ENCODE measurements at places on chromosomes 16 and 17. TPM values are rescaled to one million over a fixed set of nuclear protein-coding genes. Genes with fewer than 3 reads are reported as not detected.

DNA sequence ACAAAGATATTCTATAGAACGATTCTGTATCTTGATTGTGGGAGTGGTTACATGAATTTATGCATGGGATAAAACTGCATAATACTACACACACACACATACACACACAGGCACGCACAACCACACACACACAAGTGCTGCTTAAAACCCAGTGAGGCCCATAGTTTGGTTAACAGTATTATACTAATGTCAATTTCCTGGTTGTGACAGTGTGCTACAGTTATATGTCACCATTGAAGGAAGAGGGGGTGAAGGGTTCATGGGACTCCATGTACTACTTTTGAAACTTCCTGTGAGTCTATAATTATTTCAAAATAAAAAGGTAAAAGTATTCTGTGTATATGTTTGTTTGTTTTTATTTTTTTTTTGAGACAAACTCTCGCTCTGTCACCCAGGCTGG is 8.1 kb downstream of the ZC3H7A start:
- peaks cover 7% of the 10 kb centered on the region for H3K4me1 ChIP-seq
- H3K27me3 ChIP-seq, result no peaks in the 10 kb centered on the region
- H3K27ac ChIP-seq, result no peak overlapping the region
- H3K4me3 ChIP-seq, result no peak overlapping the region
- DNase-seq, result no peak

DNA sequence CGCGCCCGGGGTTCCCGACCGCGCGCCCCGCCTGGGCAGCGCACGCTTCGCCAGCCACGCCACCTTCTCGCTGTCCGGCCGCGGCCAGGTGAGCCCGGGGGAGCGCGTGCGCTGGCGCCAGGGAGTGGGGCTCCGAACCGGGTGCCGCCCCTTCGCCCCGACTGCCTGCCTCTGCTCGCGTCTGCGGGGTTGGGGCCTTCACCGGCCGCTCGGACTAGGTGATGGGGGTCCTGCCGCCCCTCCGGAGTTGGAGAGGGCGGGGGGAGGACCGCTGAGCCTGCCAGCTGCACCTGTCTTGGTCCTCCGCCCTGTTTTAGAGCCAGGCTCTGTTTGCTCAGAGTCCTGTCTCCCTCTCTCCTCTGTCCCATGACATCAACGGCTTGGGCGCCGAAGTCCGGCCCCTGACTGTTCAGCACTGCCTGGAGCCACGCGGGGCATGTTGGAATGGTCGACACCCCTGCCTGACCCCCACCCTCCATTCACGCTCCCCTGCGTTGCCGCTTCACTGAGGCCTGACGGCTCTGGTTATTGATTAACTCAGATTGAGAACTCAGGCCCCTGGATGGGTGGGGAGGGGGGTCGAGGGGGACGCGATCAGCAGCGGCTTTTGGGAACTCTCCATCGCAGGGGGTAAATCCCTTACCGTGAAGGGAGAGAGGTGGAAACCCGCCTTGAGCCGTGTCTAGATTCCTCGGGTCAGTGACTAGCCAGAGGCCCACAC is 748 bp downstream of the SMTNL2 start:
- H3K36me3 ChIP-seq, result no peaks in the 10 kb centered on the region
- no peak overlapping the region for H3K4me3 ChIP-seq
- no peak overlapping the region for H3K27ac ChIP-seq
- H3K27me3 ChIP-seq, result peaks cover 78% of the 10 kb centered on the region

DNA sequence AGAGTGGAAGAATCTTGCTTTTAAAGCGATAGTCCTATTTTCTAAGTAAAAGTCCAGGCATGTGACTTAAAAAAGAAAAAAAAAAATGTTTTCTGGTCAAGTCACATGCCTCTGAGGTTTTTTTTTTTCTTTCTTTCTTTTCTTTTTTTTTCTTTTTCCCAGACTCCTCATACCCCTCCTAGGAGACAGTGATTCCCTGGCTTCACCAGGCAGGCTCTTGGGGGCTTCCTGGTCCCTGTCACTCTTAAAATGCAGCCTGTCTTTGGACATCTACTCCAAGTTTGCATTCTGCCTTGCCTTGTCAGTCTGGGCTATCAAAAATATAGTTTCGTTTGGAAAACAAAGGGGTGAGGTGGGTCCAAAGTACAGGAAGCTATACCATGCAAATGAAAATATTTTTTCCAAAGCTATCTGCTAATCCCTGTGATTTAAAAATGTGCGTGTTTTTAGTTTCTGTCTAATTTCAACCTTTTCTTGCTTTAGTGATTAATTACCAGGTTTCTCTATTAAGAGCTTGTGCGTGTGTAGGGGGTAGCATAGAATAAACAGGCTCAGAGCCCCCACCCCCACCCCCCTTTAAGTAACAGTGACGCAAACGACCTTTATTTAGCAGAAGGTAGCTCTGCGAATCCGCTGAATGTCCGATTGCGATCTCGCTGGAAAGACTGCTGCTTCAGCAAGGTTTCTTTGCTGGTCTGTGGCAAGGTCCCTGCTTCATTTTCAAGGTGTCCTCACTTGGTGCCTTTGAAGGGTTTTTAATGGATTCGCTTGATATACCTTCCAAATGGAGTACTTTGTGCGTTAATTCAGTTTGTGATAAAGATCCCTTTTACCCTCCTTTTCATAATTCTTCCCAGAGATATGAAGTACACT is 510.2 kb downstream of the WWOX start:
- no peak overlapping the region for H3K4me3 ChIP-seq
- no peaks in the 10 kb centered on the region for H3K4me1 ChIP-seq
- DNase-seq, result no peak
- no peaks in the 10 kb centered on the region for H3K36me3 ChIP-seq
- H3K27ac ChIP-seq, result no peak overlapping the region

GRCh38 chr16:80027007-80027965 is 426.7 kb upstream of the MAF start:
- H3K4me1 ChIP-seq, result peaks cover 22% of the 10 kb centered on the region
- H3K36me3 ChIP-seq, result no peaks in the 10 kb centered on the region
- no peaks in the 10 kb centered on the region for H3K27me3 ChIP-seq
- peak; percentile 76 for DNase-seq
- H3K4me3 ChIP-seq, result no peak overlapping the region
- H3K27ac ChIP-seq, result peak overlapping the region; percentile 59

Gene KRT20
- total RNA-seq, result 0.44 TPM

Gene NUP88
- total RNA-seq, result 72.1 TPM

DNA sequence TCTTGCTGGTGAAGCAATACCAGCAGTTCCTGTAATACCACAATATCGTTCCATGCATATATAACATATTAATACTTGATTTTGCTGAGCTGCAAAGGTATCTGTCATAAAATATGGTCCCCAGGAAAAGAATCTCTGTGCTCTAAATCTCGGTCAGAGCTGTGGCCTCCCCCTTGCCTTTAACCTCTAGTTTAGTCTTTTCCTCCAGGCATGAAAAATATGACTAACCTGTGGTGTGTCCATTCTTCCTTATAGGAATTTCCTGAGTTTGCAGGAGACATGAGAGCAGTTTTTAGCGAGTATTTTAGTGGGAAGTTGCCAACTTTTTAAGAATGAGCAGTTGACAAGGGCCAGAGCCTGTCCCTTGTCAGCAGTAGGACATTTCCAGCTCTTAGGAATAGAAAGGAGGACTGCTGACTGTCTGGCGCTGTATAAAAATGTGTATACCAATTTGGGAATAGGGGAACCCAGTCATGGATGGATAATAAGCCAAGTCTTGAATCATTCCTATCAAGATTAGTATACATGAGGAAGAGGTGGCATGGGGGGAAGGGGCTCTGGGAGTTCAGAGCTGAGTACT is 8.7 kb downstream of the ATXN1L start:
- DNase-seq, result no peak
- H3K27ac ChIP-seq, result no peak overlapping the region
- peaks cover 50% of the 10 kb centered on the region for H3K36me3 ChIP-seq

DNA sequence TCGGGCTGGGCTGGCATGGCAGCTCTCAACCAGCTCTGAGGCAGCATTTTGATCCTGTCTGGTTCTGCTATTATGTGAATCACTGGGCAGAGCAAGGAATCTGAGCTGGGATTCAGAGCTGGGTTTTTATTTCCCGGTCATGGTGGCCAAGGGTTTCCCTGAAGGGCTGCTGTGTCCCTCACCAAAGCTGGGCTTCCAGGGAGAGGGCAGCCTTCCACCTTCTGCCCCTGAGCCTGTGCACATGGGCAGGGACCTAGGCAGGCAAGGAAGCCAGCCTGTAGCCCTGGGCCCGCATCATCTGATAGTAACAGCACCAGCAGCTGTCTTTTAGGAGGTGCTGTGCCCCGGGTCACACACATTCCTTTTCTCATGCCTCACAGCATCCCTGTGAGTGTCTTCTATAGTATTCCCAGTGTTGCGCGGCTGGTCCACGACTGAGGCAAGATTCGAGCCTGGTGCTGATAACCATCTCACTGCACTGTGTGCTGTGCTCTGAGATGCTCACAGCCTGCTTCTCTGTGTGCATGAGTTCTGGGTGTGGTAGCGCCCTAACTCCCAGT is 85.3 kb upstream of the PLCG2 start:
- H3K27ac ChIP-seq, result no peak overlapping the region
- no peak overlapping the region for H3K4me3 ChIP-seq
- H3K4me1 ChIP-seq, result peaks cover 2% of the 10 kb centered on the region
- DNase-seq, result no peak
- H3K27me3 ChIP-seq, result no peaks in the 10 kb centered on the region

Gene MYH2
- total RNA-seq, result not detected

DNA sequence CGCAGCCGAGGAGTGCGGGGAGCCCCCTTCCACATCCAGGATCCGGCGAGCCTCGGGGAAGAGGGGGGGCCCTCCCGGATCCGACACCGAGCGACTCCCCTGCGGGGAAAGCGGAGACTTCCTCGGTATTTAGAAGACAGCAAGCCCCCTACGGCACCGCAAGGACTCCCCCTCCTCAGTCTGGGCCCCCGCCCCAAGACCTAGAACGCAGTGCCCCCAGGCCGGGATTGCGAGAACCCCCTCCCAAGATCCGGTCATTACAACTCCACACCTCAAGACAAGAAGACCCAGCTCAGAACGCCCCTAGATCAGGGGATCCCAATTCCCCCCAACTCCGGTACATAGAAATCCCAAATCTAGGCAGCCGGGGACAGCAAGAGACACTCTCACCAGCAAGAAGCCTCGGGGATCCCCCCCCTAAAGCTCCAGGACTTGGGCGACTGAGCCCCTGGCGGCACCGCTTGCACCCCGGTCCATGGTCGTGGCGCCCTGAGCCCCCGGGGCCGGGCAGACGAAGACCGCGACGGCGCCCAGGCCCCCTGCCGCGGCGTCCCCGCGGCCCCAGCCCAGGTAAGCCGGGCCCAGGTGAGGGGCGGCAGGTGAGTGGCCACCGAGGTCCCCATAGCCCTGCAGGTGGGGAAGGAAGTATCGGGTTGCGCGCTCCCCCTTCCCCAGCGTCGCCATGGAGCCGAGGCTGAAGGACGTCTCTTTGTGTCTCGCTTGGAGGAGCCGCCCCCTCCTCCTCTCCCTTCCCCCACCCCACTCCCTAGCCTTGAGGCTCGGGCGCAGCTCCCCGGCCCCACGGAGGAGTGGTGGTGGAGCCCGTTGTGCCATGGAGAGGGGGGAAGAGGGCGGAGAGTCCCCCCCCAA is 641 bp downstream of the SBK1 start:
- no peak overlapping the region for H3K27ac ChIP-seq
- H3K4me1 ChIP-seq, result peaks cover 14% of the 10 kb centered on the region
- H3K27me3 ChIP-seq, result peaks cover 15% of the 10 kb centered on the region
- DNase-seq, result no peak
- peak overlapping the region; percentile 21 for H3K4me3 ChIP-seq

- H3K36me3 ChIP-seq, result peaks cover 5% of the 10 kb centered on the region
- peak overlapping the region; percentile 76 for H3K4me3 ChIP-seq
- peak; percentile 79 for DNase-seq
- peaks cover 6% of the 10 kb centered on the region for H3K4me1 ChIP-seq
Measured at GRCh38 chr16:75433732-75434413, 570 bp upstream of the CFDP1 start.

Gene MSLN
- total RNA-seq, result 0.22 TPM

- DNase-seq, result no peak
- H3K36me3 ChIP-seq, result peaks cover 3% of the 10 kb centered on the region
- no peak overlapping the region for H3K27ac ChIP-seq
- no peak overlapping the region for H3K4me3 ChIP-seq
Measured at GRCh38 chr17:80722661-80723060, 178.0 kb downstream of the RPTOR start.

DNA sequence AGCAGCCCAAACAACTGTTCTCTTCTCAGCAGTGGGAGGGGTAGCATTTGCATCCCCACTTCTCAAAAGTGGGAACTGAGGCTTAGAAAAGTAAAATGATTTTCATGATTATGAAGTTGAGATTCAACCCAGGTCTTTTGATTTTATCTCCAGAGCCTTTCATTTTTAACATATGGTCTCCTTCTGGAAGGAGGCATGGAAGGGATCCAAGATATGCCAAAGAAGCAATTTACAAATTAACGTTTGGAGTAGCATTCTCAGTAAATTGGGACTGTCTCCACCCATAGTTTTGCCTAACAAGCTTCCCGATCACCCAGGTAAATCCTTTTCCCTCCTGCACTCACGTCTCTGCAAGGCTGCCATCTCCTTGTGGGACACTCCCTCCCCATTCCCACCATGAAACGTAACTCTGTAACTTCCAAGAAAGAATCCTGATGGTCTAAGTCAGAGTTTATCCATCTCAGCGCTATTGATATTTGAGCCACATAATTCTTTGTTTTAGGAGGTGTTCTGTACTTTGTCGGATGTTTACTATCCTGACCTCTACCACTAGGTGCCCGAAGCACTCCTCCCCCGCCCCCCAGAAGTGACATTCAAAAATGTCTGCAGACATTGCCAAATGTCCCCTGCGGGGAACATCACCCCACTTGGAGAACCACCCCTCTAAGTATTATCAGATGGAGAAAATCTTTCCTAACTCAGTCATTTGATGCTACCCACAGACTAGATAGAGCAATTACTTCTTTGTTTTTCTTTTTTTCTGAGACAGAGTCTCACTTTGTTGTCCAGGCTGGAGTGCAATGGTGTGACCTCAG is 32.9 kb upstream of the NFAT5 start:
- no peak overlapping the region for H3K27ac ChIP-seq
- peak; percentile 44 for DNase-seq
- H3K4me1 ChIP-seq, result peaks cover 19% of the 10 kb centered on the region
- H3K27me3 ChIP-seq, result no peaks in the 10 kb centered on the region
- H3K4me3 ChIP-seq, result no peak overlapping the region
- H3K36me3 ChIP-seq, result no peaks in the 10 kb centered on the region

GRCh38 chr16:78552716-78553115 is 453.3 kb downstream of the WWOX start:
- H3K27me3 ChIP-seq, result 0 out of 3 replicates have a peak, but pooled peaks cover 3% of the 10 kb centered on the region
- no peak for DNase-seq
- H3K4me3 ChIP-seq, result no peak overlapping the region

Data from K562 (cell line).